LoVo (cell line): ENCODE measurements at places on chromosomes 1 and 21.

DNA sequence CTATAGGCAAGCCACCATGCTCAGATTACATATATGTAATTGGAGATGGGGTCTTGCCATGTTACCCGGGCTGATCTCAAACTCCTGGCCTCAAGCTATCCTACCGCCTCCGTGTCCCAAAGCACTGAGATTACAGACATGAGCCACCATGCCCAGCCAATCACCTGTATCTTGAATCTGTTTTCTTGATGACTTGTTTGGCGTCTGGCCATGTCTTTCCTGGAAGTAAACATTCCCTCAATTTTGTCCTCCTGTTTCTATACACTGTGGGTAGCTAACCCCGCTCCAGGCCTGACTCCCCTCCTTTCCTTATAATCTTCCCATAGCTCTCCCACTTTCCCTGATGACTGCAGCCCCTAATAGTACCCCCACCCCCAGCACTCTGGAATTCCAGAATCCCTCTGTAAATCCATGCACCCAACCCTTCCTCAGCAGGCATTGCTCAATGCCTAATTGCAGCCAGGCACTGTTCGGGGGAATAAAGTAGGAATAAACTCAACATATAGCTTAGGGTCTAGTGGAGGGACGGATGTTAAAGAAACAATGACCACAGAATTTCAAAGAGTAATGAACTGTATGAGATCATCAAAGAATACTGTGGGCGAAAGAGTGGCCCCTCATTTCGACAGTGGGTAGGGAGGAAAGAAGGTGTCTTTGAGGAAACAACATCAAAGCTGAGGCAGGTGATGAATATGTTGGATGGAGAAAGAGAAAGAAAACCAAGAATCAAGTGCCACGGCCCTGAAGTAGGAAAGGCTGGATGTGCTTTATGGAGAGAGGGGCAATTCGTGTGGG is 161.5 kb downstream of the ADSS2 start:
- DNase-seq, result no peak

DNA sequence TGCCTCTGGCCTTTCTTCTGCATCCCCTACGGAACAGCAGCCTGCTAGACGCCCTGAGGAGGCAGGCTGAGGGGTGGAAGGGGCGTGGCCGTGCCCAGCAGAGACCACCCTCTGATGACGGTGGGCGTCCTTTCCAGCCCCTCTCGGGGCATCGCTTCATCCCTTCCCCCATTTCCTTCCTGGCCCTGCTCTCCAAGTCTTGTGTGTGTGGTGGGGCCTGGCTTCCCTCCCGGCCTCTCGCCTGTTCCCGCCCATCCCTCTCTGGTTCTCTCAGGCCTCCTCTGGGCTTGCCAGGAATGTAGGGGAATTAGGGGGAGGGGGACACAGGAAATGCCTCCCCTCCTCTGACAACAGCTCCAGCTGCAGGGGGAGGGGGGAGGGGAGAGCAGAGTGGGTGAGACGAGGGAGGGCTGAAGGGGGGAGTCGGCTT is 51.1 kb downstream of the SKI start:
- DNase-seq, result no peak

DNA sequence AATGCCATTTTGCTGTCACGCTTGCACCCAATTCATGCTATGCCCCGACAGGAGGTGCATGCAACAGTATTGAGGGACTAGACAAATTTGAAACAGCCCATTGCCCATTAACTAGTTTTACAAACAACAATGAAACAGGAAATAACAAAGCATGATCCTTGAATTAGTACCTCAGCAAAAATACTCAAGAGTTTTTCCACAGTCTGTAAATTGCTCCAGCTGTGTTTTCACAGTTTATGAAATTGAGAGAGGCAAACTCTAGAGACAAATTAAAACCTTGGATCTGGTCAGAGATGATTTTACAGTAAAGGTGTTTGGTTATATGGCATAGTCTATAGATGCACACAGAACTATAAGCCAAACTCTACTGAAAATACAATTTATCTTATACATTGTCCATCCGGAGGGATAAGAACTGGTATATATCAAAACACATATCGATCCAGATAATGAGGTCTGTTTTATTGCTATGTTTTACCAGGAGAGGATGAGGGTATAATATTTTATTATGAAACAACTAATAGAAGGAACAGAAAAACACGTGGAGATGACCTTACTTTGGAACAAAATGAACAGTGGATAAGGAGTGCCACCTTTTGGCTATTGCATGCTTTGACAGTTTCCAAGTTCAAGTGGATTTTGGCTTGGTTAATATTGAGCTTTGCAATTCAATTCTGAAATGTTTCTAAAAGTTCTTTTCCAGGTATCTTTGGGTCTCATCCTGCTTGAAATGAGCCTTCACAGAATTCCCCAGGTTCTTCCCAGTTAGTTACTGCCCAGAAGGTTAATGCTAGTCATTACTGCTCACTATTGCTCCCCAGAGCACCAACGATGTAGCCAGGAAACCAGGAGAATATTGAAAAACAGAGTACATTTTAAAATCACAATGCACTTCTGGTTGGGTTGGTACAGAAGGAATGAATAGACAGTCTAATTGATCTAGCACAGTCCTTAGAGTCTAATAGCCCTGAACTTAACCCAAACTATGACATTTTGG is 45.7 kb downstream of the ZC3H11B start:
- DNase-seq, result peak; percentile 42

DNA sequence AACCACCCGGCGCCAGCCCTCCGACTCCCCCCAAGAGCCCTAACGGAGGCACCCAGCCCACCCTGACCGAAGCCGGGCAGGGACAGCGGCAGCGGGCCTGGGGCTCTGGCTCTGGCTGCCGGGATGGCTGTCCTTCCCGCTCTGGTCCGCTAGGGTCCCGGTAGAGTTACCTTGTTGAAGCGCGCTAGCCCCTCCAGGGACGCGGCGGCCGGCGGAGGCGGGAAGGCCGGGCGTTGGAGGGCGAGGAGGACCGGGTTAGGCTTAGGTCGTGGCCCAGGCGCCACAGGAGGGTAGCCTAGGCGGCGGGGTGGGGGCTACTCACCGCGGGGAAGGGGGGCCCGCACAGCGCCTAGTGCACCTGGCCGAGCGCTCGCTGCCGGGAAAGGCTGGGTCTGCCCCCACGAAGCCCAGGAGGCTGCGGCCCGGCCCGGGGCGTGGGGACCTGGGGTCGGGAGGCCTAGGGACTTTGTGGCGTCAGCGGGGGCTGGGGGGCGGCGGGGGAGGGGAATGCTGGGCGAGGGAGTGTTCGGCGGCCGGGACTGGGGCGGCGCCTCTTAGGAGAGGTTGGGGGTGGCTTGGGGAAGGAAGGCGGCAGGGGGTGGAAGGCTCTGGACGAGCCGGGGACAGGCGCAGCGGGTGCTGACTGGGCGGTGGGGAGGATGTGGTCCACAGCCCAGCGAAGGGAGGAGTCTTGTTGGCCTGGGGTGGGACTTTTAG is at the start of gene TRIM17:
Gene TRIM17 (minus strand): TSS at position 645 of the 717 bp plus-strand sequence. CDS start 1,789 bp downstream, outside the sequence.
- DNase-seq, result no peak

- no peak for DNase-seq
Measured at GRCh38 chr1:84246213-84246612, 55.3 kb upstream of the SAMD13 start.

GRCh38 chr1:14323568-14324247 is 274.8 kb upstream of the KAZN start:
- no peak for DNase-seq

- no peak for DNase-seq
Measured at GRCh38 chr1:188991221-188991930, 1486.3 kb downstream of the BRINP3 start.

- DNase-seq, result peak; percentile 17
Measured at GRCh38 chr1:218521414-218522169, 176.5 kb downstream of the TGFB2 start.

DNA sequence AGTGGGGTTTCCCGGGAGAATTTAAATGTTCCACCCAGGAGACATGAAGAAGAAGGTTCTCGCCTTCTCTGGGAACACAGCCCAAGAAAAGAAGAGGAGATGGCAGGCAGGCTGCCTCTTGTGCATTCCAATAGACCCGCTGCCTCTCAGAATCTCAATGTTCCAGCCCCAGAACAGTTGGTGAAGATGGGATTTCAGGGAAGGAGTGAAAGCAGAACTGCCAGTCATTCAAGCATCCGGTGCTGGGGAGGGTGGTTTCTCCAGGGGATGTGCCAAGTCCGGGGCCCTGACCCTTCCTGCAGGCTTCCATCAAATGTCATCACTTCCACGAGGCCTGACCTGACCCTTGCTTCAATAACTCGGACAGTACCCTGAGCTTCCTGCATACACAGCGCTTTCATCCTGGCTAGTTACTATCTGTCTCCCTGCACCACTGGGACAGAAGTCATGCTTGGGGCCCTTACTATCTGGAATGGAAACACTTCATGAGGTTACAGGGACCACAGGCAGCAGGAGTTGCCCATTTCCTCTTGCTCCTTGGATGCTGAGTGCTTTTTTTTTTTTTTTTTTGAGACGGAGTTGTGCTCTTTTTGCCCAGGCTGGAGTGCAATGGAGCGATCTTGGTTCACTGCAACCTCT is 386.6 kb upstream of the POU3F1 start:
- no peak for DNase-seq

- no peak for DNase-seq
Measured at GRCh38 chr1:54312796-54313316, 93.3 kb downstream of the SSBP3 start.

DNA sequence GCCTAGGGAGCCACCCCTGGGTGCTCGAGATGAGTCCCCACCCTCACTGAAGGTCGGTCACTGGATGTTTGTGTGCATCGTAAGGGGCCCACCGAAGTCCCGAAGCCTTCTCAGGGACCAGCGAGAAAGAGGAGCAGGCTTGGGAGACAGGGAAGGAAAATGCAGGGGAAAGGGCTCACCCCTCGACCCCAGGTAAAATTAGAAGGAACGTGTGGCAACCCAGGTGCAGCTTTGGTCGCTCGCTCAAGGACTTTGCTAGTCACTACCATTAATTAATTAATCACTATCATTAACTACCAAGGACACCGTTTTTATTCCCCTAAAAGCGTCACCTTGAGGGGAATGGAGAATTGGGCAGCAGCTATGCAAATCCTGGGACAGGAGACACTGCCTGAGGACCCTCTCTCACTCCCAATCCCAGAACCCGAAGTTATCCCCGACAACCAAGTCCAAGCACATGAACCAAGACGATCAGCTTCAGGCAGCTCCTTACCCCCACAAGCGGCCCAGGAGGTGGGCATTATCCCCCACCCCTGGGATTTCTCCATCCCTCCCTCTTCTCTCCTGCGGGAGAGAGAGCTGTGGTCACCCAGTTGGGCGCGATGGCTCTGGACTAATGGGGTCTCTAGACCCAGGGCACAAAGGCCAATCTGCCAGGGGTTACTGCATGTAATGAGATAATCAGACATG is 4.2 kb upstream of the SIM2 start:
- DNase-seq, result no peak

DNA sequence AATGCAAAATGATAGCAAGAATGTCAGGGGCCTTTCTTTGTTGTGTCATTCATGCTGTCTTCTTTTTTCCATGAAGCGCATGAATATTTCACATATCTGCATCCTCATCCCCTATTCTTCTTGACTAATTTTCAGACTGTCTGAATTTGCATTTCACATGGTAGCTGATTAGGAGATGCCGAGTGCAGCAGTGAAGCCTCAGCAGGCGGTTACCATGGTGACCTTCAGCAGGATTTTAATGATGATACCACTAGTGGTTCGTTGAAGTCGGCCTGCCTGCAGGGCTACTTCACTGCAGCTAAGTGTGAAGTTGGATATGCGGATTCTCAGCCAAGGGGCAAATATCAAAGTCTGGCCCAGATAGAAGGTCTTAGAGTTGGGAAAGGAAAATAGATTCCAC is 141.8 kb downstream of the NEK7 start:
- DNase-seq, result no peak

DNA sequence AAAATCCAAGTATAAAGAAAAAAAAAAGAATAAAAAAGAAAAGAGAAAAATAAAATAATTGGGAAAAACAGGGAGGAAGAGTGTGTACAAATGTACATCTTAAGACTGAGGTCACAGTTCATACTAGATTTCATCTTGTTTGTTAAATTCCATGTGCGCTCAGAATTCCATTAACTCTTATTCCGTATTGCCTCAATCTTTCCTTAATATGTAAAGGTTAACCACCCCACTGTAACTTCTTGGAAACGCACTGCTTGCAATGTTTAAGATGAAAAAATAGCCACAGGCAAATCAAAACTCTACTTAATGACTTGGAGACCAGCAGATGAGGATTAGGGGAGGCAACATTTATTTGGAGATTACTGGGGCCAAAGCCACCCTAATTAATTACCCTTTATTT is 23.9 kb upstream of the KCNE1 start:
- no peak for DNase-seq

DNA sequence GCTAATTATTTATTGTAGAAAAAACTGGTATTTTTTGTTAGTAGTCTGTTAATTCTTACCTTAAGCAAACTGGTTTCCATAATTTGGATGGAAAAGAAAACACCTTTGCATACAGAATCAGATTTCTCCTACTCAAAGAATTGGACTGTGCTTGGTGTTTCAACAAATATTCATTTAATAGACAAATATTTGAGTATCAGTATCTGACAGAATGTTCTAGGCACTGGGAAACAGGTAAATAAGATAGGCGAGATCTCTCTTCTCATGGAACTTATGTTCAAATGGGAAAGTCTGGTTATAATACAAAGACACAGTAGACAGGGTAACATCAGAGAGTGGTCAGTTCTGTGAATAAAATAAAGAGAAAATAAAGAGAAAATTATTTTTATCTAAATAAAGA is 119.9 kb downstream of the NOS1AP start:
- DNase-seq, result no peak

- no peak for DNase-seq
Measured at GRCh38 chr1:168799927-168800605, 71.1 kb upstream of the DPT start.

GRCh38 chr1:58857680-58858673 is 74.1 kb upstream of the JUN start:
- DNase-seq, result no peak

DNA sequence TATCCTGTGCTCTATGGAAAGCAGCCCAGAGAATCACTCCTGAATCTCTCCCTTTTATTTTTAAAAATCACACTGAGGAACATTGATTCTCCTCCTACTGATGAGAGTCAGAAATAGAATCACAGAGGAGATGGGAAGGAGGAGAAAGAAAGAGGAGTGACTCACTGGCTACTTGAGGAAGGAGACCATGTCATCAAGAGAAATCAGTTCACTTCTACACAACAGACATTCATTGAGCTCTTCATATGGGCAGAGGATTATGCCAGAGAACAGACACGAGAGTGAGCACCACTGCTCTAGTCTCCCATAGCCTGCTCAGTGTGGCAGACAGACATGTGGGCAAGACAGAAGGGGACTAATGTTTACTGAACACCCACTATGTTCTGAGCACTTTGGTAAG is 44.2 kb downstream of the RAB3B start:
- DNase-seq, result no peak

- no peak for DNase-seq
Measured at GRCh38 chr1:25098717-25099116, 133.6 kb downstream of the SYF2 start.
